ENCODE measurements at places on chromosomes 5 and 9.

DNA sequence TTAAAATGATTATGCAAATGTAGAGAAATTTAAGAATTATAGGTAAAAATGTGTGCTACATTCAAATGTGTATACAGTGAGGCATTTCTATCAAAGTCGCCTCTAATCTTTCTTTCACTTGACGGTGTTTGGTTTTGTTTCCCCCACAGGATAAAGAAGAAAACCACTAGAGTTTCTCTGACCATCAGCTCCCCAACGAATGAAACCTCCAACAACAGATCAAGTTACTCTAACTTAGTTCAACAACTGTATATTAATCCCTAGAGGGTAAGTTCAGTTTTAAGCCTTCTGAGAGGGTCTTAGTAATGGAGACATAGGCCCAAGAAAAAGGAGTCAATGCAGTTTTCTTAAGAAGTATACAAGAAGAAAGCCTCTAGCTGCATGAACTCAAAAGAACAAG, 11.5 kb upstream of the MYOT start:
- H3K4me1 ChIP-seq, result no peaks in the 10 kb centered on the region
- DNase-seq, result no peak
- H3K4me3 ChIP-seq, result no peak overlapping the region
- no peaks in the 10 kb centered on the region for H3K27me3 ChIP-seq

GRCh38 chr5:116947691-116948528, 373.3 kb upstream of the SEMA6A start:
- H3K27ac ChIP-seq, result no peak overlapping the region
- H3K4me1 ChIP-seq, result no peaks in the 10 kb centered on the region
- no peaks in the 10 kb centered on the region for H3K36me3 ChIP-seq
- H3K27me3 ChIP-seq, result no peaks in the 10 kb centered on the region

DNA sequence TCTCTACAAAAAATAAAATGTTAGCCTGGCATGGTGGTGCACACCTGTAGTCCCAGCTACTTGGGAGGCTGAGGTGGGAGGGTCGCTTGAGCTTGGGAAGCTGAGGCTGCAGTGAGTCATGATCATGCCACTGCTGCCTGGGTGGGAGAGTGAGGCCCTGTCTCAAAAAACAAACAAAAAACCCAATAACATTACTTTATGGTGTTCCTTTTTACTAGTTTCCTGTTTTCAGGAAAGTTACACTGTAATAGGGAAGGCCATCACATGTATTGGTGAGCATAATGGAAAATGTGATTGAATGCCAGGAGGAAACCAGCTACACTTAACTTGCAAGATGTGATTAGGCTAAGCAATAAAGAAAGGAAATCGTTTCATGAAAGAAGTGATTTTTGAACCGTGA, 42.7 kb downstream of the SV2C start:
- no peaks in the 10 kb centered on the region for H3K27me3 ChIP-seq
- no peak overlapping the region for H3K4me3 ChIP-seq
- no peaks in the 10 kb centered on the region for H3K4me1 ChIP-seq
- DNase-seq, result peak; percentile 40

GRCh38 chr9:37229882-37230482, 109.6 kb downstream of the ZCCHC7 start:
- no peaks in the 10 kb centered on the region for H3K27me3 ChIP-seq
- H3K4me1 ChIP-seq, result no peaks in the 10 kb centered on the region
- no peak overlapping the region for H3K27ac ChIP-seq

GRCh38 chr5:138067945-138068344, 15.9 kb upstream of the WNT8A start:
- no peaks in the 10 kb centered on the region for H3K36me3 ChIP-seq
- no peaks in the 10 kb centered on the region for H3K4me1 ChIP-seq

Measured in colonic mucosa (tissue), 4 donors.